Activated CD4-positive, alpha-beta T cell treated with anti-CD3 and anti-CD28 coated beads for 48 hours (primary cell): ENCODE measurements at places on chromosomes 16 and 17.

DNA sequence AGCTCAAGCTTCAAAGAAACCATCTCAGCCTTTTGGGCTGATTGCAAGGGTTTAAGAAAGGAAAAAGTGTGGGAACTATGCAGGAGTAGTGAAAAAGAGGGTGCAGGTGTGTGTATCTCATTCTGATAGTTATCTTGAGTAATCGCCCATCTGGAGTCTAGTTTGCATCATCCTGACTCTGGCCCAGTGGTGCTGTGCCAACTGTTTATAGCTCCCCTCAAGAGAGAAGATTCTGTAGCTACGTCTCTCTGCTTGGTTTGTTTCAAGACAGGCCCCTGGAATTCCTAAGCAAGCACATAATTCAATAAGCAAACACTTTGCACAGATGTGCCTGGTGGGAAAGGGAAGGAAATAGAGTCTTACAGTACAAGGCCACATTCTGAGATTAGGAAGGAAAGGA is 144.4 kb downstream of the HAPSTR1 start:
- DNase-seq, result no peak

- no peak for DNase-seq
These were observed 597 bp downstream of the OVCA2 start for GRCh38 chr17:2042390-2042847.

GRCh38 chr17:290121-290521 is 62.5 kb downstream of the RPH3AL start:
- no peak for DNase-seq

DNA sequence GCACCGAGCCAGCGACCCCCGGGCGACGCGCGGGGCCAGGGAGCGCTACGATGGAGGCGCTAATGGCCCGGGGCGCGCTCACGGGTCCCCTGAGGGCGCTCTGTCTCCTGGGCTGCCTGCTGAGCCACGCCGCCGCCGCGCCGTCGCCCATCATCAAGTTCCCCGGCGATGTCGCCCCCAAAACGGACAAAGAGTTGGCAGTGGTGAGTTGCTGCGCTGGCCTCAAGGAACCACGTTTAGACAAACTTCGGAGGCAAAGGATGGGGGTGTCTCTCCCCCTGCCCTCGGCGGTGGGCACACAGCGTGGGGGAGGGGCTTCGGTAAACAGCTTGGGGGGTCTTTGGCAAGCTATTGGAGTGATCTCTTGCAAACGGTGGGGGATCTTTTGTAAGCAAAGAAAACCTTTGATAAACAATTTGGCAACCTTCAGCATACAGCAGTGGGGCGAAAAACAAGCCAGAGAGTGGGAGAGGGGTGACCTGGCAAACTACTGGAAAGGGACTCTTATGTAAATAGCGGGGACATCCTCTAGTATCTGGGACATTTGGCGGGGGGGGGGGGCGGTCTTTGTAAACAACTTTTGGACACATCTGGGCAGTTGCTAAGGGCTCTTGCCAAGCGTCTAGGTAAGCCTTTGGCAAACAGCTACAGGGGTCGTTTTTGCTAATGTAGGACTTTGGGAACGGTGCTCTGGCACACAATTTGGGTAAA is 587 bp downstream of the MMP2 start:
- no peak for DNase-seq

GRCh38 chr16:60127196-60127595 is 1393.1 kb upstream of the GOT2 start:
- DNase-seq, result no peak

- DNase-seq, result no peak
These were observed 61.2 kb upstream of the NETO2 start for GRCh38 chr16:47204736-47205504.

- DNase-seq, result no peak
These were observed 60.7 kb upstream of the SREBF1 start for GRCh38 chr17:17897442-17897841.

DNA sequence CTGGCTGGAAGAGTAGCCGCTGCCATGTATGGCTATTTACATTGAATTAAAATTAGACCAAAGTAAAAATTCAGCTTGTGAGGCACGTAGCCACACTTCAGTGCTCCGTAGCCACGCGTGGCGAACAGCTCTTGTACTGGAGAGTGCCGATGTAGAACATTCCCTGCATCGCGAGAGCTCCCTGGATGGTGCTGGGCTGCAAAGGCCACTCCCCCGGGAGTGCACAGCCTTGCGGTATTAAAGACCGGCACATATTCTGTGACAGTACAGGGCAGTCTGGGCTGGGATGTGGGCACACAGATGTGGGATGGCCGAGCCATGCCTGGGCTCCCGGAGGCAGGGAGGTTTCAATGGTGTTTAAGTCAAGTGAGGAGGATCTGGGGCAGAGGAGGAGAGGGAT is 102.2 kb downstream of the CMIP start:
- no peak for DNase-seq

DNA sequence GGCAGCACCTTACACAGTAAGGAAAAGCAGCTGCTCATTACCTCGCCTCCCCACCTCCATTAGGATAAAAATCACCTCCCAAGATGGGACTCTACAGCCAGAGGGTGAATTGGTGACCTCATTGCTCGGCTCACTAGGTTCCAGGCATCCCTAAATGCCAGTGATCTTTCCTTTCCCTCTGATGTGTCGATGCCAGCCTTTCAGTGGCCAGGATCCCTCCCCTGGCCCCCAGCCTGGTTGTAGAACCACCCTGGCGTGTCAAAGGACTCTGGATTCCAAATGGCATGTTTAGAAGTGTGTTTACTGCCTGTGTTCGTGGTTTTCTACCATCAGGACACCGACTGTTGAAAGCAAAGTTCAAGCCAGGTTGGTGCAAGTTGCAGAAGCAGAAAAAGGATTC is 72.1 kb upstream of the LYRM9 start:
- DNase-seq, result no peak

DNA sequence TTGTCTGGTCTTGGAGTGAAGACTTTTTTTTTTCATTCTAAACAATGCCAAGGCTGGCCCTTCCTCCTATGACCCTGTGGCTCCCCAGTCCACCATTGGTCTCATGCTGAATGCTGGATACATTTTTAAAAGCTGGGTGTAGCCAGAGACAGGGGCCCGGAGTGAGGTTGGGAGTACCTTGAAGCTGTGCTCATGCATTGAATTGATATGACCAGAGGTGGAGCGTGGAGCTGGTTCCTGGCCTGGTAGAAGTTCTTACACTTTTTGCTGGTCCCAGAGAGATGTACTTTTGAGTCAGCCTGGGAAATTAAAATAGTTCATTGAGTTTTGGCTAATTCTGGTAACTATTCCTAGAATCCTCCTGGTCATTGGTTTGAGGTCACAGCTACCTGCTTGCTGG is 83.6 kb downstream of the CMIP start:
- no peak for DNase-seq

DNA sequence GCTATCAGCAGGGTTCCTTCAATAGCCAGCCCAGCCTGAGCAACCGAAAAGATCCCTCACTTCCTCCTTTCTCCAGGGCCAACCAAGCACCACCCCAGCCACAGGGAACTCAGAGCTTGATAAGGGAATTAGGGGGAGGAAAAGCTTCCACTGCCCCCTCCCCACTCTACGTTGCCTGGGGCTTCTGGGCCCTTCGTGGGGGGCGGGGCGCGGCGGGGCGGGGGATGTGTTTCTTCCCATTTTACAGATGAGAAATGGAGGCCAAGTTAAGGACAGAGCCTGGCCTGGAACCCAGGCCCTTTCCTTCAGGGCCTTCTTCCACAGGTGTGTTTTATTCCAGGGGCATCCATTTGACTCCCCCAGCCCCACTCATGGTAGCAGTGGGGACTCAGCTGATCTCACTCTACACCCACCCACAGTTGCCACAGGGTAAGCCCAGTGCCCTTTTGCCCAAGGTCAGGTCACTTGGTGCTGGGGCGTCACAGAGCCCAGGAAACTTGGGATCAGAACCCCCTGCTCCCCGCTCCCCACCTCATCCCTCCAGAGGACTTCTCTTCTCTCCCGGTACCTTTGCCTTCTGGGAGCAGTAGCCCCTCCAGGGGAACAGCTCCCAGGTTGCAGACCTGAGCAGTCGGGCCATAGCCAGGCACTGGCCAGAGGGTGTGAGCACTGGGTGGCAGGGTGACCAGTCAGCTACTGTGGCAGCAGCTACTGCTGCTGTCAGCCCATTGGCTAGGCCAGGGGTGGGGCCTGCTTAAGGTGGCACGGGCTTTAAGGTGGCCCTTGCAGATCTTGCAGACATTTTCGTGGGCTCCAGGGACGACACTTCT is at the start of gene LDHD:
TSS of gene LDHD (minus strand) at position 700 of the 830 bp plus-strand sequence. CDS start at position 640, 60 bp downstream.
- no peak for DNase-seq

GRCh38 chr16:84929421-84930297 is 81.7 kb downstream of the ZDHHC7 start:
- peak; percentile 8 for DNase-seq
